ENCODE measurements at places on chromosomes 1 and 21. TPM values are rescaled to one million over a fixed set of nuclear protein-coding genes. Genes with fewer than 3 reads are reported as not detected.

- H3K27me3 ChIP-seq, result no peaks in the 10 kb centered on the region
- H3K36me3 ChIP-seq, result no peaks in the 10 kb centered on the region
- DNase-seq, result no peak
- H3K27ac ChIP-seq, result no peak overlapping the region
Measured at GRCh38 chr1:181180407-181181031, 92.0 kb downstream of the IER5 start.

HAO2 gene
- 0.26 TPM for total RNA-seq

YY1AP1 gene
- 58.5 TPM for total RNA-seq

CTSS gene
- 126 TPM for total RNA-seq

NPHS2 gene
- not detected for total RNA-seq

CRB1 gene
- total RNA-seq, result not detected

UBAP2L gene
- total RNA-seq, result 152 TPM

Data from adrenal gland (tissue), 19 donors.